ENCODE measurements at places on chromosomes 7 and 10. TPM values are rescaled to one million over a fixed set of nuclear protein-coding genes. Genes with fewer than 3 reads are reported as not detected.

DNA sequence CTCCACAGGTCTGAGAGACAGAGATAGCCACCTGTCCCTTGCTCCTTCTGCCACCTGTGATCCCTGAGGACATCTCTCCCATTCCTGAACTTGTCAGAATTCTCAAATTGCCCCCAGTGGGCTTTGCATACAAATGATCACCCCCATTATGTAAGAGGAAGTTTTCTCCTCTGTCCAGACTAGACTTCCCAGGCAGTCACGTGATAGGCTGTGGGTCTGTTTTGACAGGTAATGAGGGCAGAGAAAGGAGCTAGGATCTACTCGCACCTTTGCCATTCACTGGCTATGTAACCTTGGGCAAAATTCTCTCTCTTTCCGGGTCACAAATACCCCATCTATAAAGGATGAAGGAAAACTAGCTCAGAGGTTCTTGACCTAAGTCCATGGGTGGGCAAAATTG is 21.4 kb upstream of the TM9SF3 start:
- no peak overlapping the region for H3K4me3 ChIP-seq
- no peaks in the 10 kb centered on the region for H3K27me3 ChIP-seq
- no peak for DNase-seq
- H3K36me3 ChIP-seq: no peaks in the 10 kb centered on the region
- peaks cover 2% of the 10 kb centered on the region for H3K4me1 ChIP-seq
- no peak overlapping the region for H3K27ac ChIP-seq

DNA sequence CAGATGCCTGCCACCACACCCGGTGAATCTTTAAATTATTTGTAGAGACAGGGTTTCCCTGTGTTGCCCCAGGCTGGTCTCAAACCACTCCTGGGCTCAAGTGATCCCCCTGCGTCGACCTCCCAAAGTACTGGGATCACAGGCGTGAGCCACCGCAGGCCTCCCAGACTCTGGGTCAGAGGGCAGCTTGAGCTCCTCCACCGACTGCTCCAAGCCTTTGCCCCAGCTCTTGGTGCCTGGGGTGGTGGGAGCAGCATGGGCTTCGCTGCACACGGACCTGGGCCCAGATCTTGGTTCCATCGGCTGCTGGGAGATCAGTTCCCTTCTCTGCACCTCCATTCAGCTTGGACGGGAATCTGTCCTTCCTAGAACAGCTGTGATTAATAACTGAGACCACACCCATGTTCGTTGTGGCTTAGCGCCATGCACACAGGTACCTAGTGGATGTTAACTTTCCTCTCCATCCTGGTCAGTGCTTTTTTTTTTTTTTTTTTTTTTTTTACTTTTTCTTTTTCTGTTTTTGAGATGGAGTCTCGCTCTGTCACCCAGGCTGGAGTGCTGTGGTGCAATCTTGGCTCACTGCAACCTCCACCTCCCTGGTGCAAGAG is 125.3 kb downstream of the CUX1 start:
- H3K27ac ChIP-seq: no peak overlapping the region
- no peaks in the 10 kb centered on the region for H3K27me3 ChIP-seq
- peaks cover 2% of the 10 kb centered on the region for H3K4me1 ChIP-seq
- H3K36me3 ChIP-seq: no peaks in the 10 kb centered on the region
- DNase-seq: no peak
- no peak overlapping the region for H3K4me3 ChIP-seq

GRCh38 chr7:137970253-137970975 is 31.5 kb downstream of the CREB3L2 start:
- no peak overlapping the region for H3K4me3 ChIP-seq
- H3K4me1 ChIP-seq: peaks cover 22% of the 10 kb centered on the region
- no peak for DNase-seq
- no peaks in the 10 kb centered on the region for H3K27me3 ChIP-seq
- H3K27ac ChIP-seq: no peak overlapping the region

DNA sequence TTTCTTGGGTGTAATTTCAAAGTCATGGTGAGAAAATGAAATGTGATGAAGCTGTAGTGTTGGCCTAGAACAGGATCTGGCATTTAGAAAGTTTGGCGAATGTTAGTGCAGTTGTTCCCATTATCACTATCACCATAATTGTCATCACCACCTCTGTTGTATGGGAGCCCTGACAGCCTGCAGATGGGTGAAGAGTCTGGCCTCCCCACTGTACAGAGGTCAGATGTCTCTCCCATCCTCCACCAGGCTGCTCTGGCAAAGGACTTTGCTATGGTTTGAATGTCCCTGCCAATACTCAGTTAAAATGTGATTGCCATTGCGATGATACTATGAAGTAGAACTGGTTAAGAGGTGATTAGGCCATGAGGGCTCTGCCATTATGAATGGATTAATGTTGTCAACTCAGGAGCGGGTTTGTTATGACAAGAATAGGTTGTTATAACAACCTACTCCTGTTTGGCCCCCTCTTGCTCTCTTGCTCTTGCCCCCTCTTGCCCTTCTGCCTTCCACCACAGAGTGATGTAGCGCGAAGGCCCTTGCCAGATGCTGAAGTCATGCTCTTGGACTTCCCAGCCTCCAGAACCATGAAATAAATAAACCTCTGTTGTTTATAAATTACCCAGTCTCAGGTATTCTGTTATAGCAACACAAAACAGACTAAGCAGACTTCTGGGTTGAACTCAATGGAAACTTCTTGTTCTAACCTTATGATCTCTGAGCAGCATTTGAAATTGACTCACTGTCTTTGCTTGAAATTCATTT is 90.0 kb downstream of the GRK5 start:
- no peak overlapping the region for H3K4me3 ChIP-seq
- H3K4me1 ChIP-seq: peaks cover 52% of the 10 kb centered on the region
- H3K27me3 ChIP-seq: no peaks in the 10 kb centered on the region
- H3K27ac ChIP-seq: no peak overlapping the region

GRCh38 chr10:26773633-26774032 is 76.1 kb downstream of the PDSS1 start:
- H3K27me3 ChIP-seq: no peaks in the 10 kb centered on the region
- peaks cover 43% of the 10 kb centered on the region for H3K4me1 ChIP-seq
- no peak overlapping the region for H3K27ac ChIP-seq
- DNase-seq: no peak
- peaks cover 7% of the 10 kb centered on the region for H3K36me3 ChIP-seq

- H3K27me3 ChIP-seq: peaks cover 8% of the 10 kb centered on the region
- H3K27ac ChIP-seq: no peak overlapping the region
- peaks cover 8% of the 10 kb centered on the region for H3K4me1 ChIP-seq
- H3K4me3 ChIP-seq: no peak overlapping the region
- DNase-seq: no peak
These were observed 13.9 kb downstream of the POLL start for GRCh38 chr10:101573885-101574753.

The MYH16 gene
- total RNA-seq: not detected

- H3K4me1 ChIP-seq: no peaks in the 10 kb centered on the region
- no peak overlapping the region for H3K27ac ChIP-seq
- no peak overlapping the region for H3K4me3 ChIP-seq
- H3K36me3 ChIP-seq: no peaks in the 10 kb centered on the region
These were observed 401.9 kb downstream of the POM121L12 start for GRCh38 chr7:53437336-53437735.

- no peaks in the 10 kb centered on the region for H3K4me1 ChIP-seq
- DNase-seq: no peak
- no peak overlapping the region for H3K27ac ChIP-seq
- no peaks in the 10 kb centered on the region for H3K36me3 ChIP-seq
- peaks cover 4% of the 10 kb centered on the region for H3K27me3 ChIP-seq
These were observed 185.0 kb upstream of the THSD7A start for GRCh38 chr7:12017046-12017445.

The FAM237B gene
- total RNA-seq: not detected

- H3K27me3 ChIP-seq: no peaks in the 10 kb centered on the region
- no peak for DNase-seq
- H3K4me3 ChIP-seq: no peak overlapping the region
These were observed 164.8 kb upstream of the PRSS58 start for GRCh38 chr7:142422621-142423020.

- H3K36me3 ChIP-seq: no peaks in the 10 kb centered on the region
- no peak overlapping the region for H3K4me3 ChIP-seq
- H3K27me3 ChIP-seq: no peaks in the 10 kb centered on the region
- no peak for DNase-seq
- H3K4me1 ChIP-seq: no peaks in the 10 kb centered on the region
These were observed 400.4 kb downstream of the CDC14C start for GRCh38 chr7:49324707-49325106.

The AKR1D1 gene
- total RNA-seq: not detected

The ZNF239 gene
- 2.5 TPM for total RNA-seq

GRCh38 chr7:98276241-98276761 is 5.2 kb upstream of the BRI3 start:
- no peaks in the 10 kb centered on the region for H3K36me3 ChIP-seq
- no peak for DNase-seq
- H3K4me1 ChIP-seq: peaks cover 4% of the 10 kb centered on the region
- no peak overlapping the region for H3K4me3 ChIP-seq
- no peak overlapping the region for H3K27ac ChIP-seq

- DNase-seq: peak; percentile 64
- no peak overlapping the region for H3K4me3 ChIP-seq
- peaks cover 6% of the 10 kb centered on the region for H3K27me3 ChIP-seq
- H3K36me3 ChIP-seq: no peaks in the 10 kb centered on the region
These were observed 604.1 kb downstream of the GALNT17 start for GRCh38 chr7:71735961-71736556.

The MRLN gene
- not detected for total RNA-seq

The CROT gene
- total RNA-seq: 6.1 TPM

DNA sequence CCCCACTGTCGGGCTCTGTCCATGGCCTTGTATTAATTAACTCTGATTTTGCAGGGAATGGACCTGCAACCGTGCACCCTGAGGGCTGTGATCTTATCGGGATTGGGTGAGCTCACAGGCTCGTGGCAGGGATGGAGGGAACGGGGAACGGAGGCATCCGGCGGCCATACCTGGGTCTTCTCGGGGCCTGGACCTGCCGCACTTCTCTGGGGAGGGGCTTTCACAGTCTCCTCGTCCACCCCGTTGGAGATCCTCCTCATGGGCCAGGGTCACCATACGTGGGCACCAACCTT is 57.5 kb upstream of the SHH start:
- no peak overlapping the region for H3K27ac ChIP-seq
- H3K27me3 ChIP-seq: peaks cover 13% of the 10 kb centered on the region
- H3K4me3 ChIP-seq: no peak overlapping the region

DNA sequence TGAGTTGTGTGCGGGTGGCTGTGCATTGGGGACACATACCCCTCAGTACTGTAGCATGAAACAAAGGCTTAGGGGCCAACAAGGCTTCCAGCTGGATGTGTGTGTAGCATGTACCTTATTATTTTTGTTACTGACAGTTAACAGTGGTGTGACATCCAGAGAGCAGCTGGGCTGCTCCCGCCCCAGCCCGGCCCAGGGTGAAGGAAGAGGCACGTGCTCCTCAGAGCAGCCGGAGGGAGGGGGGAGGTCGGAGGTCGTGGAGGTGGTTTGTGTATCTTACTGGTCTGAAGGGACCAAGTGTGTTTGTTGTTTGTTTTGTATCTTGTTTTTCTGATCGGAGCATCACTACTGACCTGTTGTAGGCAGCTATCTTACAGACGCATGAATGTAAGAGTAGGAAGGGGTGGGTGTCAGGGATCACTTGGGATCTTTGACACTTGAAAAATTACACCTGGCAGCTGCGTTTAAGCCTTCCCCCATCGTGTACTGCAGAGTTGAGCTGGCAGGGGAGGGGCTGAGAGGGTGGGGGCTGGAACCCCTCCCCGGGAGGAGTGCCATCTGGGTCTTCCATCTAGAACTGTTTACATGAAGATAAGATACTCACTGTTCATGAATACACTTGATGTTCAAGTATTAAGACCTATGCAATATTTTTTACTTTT is 1.8 kb downstream of the DDIT4 start:
- H3K4me3 ChIP-seq: peak overlapping the region; percentile 96
- DNase-seq: peak; percentile 61
- H3K27ac ChIP-seq: peak overlapping the region; percentile 98
- peaks cover 39% of the 10 kb centered on the region for H3K36me3 ChIP-seq
- peaks cover 37% of the 10 kb centered on the region for H3K4me1 ChIP-seq

GRCh38 chr7:50591480-50592438 is 26.6 kb upstream of the DDC start:
- no peak overlapping the region for H3K4me3 ChIP-seq
- no peak overlapping the region for H3K27ac ChIP-seq
- peaks cover 4% of the 10 kb centered on the region for H3K36me3 ChIP-seq
- no peak for DNase-seq
- peaks cover 6% of the 10 kb centered on the region for H3K27me3 ChIP-seq

- peak; percentile 43 for DNase-seq
- H3K36me3 ChIP-seq: peaks cover 2% of the 10 kb centered on the region
- H3K4me1 ChIP-seq: peaks cover 24% of the 10 kb centered on the region
- H3K27me3 ChIP-seq: peaks cover 9% of the 10 kb centered on the region
- peak overlapping the region; percentile 84 for H3K4me3 ChIP-seq
- no peak overlapping the region for H3K27ac ChIP-seq
These were observed 1.2 kb downstream of the AGAP3 start for GRCh38 chr7:151087245-151088018.

The ZNF722 gene
- not detected for total RNA-seq

- H3K4me3 ChIP-seq: no peak overlapping the region
- no peak overlapping the region for H3K27ac ChIP-seq
- H3K4me1 ChIP-seq: no peaks in the 10 kb centered on the region
- H3K27me3 ChIP-seq: peaks cover 20% of the 10 kb centered on the region
These were observed 104.3 kb downstream of the CREB5 start for GRCh38 chr7:28516390-28517172.

DNA sequence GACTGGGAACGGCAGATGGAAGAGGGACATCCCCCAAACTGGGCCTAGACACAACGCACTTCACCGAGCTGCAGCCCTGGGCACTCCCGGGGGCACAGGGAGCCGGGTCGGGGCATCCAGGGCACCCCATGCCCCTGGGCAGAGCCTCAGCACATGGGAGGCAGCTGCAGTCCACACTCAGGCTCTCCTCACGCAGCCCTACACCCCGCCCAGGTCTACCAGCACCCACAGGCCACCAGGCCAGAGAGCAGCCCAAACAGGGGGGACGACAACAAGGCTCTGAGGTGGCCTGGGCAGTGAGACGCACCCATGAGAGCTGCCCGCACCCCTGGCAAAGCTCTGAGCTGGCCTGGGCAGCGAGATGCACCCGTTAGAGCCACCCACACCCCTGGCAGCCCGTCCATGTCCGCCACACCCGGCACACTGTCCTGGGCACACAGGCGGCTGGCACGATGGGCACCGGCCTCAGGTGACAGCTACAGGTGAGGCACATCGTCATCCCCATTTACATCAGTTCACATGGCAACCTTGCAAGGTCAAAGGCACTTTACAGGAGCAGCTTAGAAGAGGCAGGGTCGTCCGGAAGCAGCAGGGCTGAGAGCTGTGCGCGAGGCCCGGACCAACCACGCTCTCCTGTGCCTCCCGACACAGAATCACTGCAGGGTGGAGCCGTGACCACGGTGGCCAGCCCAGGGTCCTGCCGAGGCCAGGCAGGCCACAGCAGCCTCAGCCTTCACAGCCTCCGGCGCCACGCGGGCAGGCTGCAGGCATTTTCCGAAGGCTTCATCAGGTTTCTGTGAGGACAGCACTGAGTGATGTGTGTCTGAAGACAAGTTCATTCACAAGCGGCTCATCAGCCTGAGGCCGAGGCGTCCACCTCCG is 228.6 kb downstream of the MAD1L1 start:
- H3K36me3 ChIP-seq: peaks cover 1% of the 10 kb centered on the region
- no peak for DNase-seq
- H3K4me1 ChIP-seq: no peaks in the 10 kb centered on the region
- H3K27me3 ChIP-seq: no peaks in the 10 kb centered on the region
